Gastrocnemius medialis (tissue), 4 donors: ENCODE measurements at places on chromosomes 6 and 20. TPM values are rescaled to one million over a fixed set of nuclear protein-coding genes. Genes with fewer than 3 reads are reported as not detected.

- H3K4me1 ChIP-seq, result peaks cover 33% of the 10 kb centered on the region
- H3K4me3 ChIP-seq, result no peak overlapping the region
- no peak overlapping the region for H3K27ac ChIP-seq
- DNase-seq, result no peak
Observed at GRCh38 chr20:20020908-20021307, 3.7 kb downstream of the NAA20 start.

The ROS1 gene
- not detected for total RNA-seq

DNA sequence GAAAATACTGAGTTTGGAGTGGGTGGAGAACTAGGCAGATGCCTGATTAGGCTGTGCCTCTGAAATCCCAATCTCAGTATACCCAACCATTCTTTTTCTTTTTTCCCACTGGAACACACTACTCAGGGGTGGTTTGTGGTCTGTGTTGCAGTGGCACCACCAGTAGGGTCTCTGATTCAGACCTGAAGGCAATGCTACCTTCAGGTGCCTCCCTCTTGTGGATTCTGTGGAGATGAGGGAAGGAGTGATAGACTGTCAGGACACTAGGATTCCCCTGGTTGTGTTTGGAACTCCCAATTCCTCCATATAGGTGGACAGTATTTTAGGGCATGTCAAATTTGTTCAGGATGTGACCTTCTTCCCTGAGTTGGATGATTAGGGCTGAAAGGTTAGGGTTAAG, 47.4 kb upstream of the SYNCRIP start:
- no peak overlapping the region for H3K27ac ChIP-seq
- no peak for DNase-seq
- peaks cover 3% of the 10 kb centered on the region for H3K4me1 ChIP-seq
- H3K36me3 ChIP-seq, result no peaks in the 10 kb centered on the region
- no peak overlapping the region for H3K4me3 ChIP-seq

DNA sequence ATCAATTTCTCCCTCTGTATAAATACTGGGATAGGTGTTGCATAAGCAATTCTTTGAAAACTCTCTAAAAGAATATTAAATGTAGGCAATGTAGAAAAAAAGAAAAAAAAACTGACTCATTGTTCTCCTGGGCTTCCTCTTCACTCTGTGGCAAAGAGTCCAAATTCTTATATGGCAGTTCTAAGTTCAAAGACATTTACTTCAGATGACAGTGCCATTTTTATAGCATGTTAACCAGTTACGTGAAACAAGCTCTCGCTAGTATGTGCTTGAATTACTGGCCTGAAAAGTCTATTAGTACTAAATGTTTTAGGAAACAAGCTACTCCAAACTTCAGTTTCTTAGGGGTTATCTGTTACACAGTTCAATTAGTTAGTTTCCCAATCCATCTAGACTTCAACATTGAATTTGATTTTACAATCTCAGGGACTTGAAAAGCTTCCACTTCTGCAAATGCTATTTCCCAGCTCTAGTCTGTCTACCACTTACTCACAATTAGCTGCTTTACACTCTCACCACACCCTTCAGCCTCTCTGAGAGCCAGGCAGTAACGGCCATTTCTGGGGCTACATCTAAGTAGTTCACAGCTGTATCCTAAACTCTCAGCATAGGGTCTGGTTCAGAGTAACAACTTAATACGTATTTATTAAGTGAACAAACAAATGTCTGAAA, 100.4 kb downstream of the OGFRL1 start:
- H3K4me1 ChIP-seq, result peaks cover 83% of the 10 kb centered on the region
- no peak for DNase-seq
- H3K27me3 ChIP-seq, result no peaks in the 10 kb centered on the region
- H3K4me3 ChIP-seq, result no peak overlapping the region
- H3K27ac ChIP-seq, result peak overlapping the region; percentile 54

DNA sequence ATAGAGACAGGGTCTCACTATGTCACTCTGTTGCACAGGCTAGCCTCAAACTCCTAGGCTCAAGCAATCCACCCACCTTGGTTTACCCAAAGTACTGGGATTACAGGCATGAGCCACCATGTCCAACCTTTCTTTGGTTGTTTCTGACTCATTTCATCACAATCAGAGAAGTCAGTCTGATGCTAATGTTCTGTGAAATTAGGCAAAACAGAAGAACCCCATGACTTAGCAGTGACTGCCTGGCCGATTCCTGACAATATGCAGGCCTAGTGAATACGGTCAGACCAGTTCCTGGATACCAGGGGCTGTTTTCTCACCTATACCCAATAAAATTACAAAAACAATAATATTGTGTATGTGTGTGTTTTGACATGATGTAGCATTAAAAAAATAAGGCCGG, 58.8 kb upstream of the BTN3A2 start:
- H3K27me3 ChIP-seq, result no peaks in the 10 kb centered on the region
- no peak overlapping the region for H3K27ac ChIP-seq
- DNase-seq, result no peak
- no peaks in the 10 kb centered on the region for H3K36me3 ChIP-seq
- no peaks in the 10 kb centered on the region for H3K4me1 ChIP-seq

The CLVS2 gene
- 0.88 TPM for total RNA-seq

DNA sequence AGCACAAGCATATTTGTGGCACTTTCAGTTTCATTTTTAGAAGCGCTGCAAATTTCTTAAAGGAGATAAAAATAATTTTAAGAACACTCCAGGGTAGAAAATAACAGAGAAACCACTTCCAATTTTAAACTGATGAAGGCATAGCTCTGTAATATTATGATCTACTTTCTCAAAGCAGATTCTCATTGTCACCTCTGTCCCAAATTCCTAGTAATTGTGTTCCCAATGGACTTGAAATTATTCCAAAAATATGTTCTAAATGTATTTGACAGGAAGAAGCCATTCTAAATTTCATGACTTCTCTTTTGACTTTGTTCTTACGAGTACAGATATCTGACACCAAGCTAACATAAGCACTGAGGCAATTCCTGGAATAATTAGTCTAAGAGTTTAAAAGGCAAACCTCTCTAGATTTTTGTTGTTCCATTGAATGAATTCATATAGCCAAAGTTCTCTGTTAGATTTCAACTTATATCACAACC, 140.2 kb upstream of the CARMIL1 start:
- H3K36me3 ChIP-seq, result no peaks in the 10 kb centered on the region
- no peak for DNase-seq
- H3K4me3 ChIP-seq, result peak overlapping the region; percentile 56
- peak overlapping the region; percentile 82 for H3K27ac ChIP-seq
- no peaks in the 10 kb centered on the region for H3K27me3 ChIP-seq
- H3K4me1 ChIP-seq, result peaks cover 9% of the 10 kb centered on the region

- H3K27me3 ChIP-seq, result no peaks in the 10 kb centered on the region
- H3K4me3 ChIP-seq, result peak within 1 kb of the TSS; percentile 68
- no peaks in the 10 kb centered on the region for H3K36me3 ChIP-seq
Observed at GRCh38 chr6:26087284-26088115, at the start of gene HFE. Gene HFE, plus strand, starts transcription at chr6:26087429. Its CDS starts 12 bp downstream, at chr6:26087441.

The RRAGD gene
- 114 TPM for total RNA-seq

The TNFRSF21 gene
- 3.9 TPM for total RNA-seq

GRCh38 chr6:154594496-154595198, 84.2 kb upstream of the CNKSR3 start:
- no peaks in the 10 kb centered on the region for H3K4me1 ChIP-seq
- DNase-seq, result no peak
- no peaks in the 10 kb centered on the region for H3K27me3 ChIP-seq
- no peaks in the 10 kb centered on the region for H3K36me3 ChIP-seq
- H3K27ac ChIP-seq, result no peak overlapping the region
- no peak overlapping the region for H3K4me3 ChIP-seq

The RGS17 gene
- not detected for total RNA-seq

- H3K4me3 ChIP-seq, result peak overlapping the region; percentile 24
- peaks cover 22% of the 10 kb centered on the region for H3K4me1 ChIP-seq
- H3K27ac ChIP-seq, result no peak overlapping the region
- DNase-seq, result peak; percentile 27
- H3K36me3 ChIP-seq, result no peaks in the 10 kb centered on the region
Observed at GRCh38 chr20:14334306-14334930, 3.0 kb downstream of the FLRT3 start.

DNA sequence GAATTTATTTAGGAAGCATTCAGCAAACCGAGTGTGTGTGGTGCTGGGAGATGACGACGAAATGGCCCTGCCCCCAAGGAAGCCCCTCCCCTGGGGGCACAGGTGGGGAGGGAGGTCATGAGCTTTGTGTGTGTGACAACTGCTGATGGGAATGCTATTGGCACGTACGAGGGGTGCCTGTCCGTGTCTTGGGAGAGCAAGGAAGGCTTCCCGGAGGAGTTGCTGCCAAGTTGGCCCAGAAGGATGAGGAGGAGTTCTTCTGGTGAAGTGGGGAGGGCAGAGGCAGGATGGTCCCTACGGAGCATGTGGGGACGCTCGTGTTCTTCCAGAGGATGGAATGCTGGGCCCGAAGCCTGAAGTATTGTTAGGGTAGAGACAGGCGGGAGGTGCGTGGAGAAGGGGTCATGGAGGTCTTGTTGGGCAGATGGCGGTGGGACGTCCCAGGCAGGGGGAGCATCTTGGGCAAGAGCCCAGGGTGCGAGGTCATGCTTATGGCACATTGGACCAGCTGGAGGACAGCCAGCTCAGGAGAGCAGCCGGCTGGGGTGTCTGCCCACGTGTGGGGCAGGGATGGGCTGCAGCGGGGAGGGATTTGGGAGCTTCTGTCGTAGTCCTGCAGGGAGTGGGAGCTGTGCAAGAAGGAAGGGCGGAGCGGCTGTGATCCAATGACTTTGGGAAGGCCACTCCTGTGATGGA, 46.1 kb downstream of the SYNJ2 start:
- peak overlapping the region; percentile 67 for H3K27ac ChIP-seq
- no peaks in the 10 kb centered on the region for H3K36me3 ChIP-seq
- H3K27me3 ChIP-seq, result no peaks in the 10 kb centered on the region
- H3K4me1 ChIP-seq, result peaks cover 8% of the 10 kb centered on the region
- no peak overlapping the region for H3K4me3 ChIP-seq
- no peak for DNase-seq

The PRL gene
- total RNA-seq, result not detected

GRCh38 chr20:24842918-24843715, 106.0 kb upstream of the CST7 start:
- H3K4me3 ChIP-seq, result no peak overlapping the region
- DNase-seq, result no peak
- no peaks in the 10 kb centered on the region for H3K36me3 ChIP-seq
- no peaks in the 10 kb centered on the region for H3K4me1 ChIP-seq
- no peaks in the 10 kb centered on the region for H3K27me3 ChIP-seq

- H3K4me1 ChIP-seq, result no peaks in the 10 kb centered on the region
- H3K36me3 ChIP-seq, result no peaks in the 10 kb centered on the region
- H3K27me3 ChIP-seq, result no peaks in the 10 kb centered on the region
- no peak overlapping the region for H3K27ac ChIP-seq
- DNase-seq, result no peak
Observed at GRCh38 chr20:34334654-34335407, 28.2 kb upstream of the ITCH start.

GRCh38 chr6:136751522-136751956, 40.7 kb downstream of the MAP3K5 start:
- no peak for DNase-seq
- no peaks in the 10 kb centered on the region for H3K36me3 ChIP-seq
- H3K4me1 ChIP-seq, result peaks cover 9% of the 10 kb centered on the region
- H3K27ac ChIP-seq, result no peak overlapping the region

The GRIK2 gene
- 0.40 TPM for total RNA-seq

- peaks cover 92% of the 10 kb centered on the region for H3K27me3 ChIP-seq
- DNase-seq, result peak; percentile 17
- peaks cover 14% of the 10 kb centered on the region for H3K4me1 ChIP-seq
- H3K27ac ChIP-seq, result no peak within 1 kb of the TSS
- peak within 1 kb of the TSS; percentile 47 for H3K4me3 ChIP-seq
Observed at GRCh38 chr20:56628873-56629463, at the start of gene TFAP2C. Gene TFAP2C, plus strand, starts transcription at chr20:56629306. Its CDS starts 239 bp downstream, at chr20:56629545.

The ADAM33 gene
- total RNA-seq, result 3.2 TPM

DNA sequence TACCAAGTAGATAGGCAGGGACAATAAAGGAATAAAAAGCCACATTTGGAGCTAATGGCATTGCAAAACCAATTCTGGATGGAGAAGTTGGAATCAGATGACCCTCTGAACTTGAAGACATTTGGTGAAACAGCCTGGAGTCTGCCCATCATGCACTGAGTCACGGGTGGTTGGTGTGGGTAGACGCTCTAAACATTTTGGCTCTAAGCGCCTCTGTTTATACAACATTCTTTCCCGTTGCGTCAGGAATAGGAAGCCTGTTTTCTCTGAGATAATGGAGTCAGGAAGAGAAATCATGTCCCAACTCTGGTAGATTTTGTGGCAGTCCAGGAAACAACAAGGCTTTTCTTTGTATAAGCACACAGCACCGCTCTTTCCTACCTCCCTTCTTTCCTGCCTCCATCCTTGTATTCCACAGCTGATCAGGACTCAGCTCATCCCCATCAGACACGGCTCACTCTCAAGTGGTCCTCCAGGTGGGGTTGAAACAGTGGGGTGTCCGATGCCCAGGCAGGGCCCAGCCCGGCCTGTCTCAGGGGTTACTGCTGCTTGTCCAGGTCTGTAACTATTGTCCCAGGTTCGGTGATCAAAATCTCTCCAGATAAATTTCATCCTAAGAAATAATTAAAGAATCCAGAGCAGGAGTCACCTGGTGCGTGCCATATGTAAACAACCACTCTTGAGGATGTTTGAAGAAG, 12.1 kb upstream of the RAMACL start:
- peaks cover 35% of the 10 kb centered on the region for H3K4me1 ChIP-seq
- DNase-seq, result peak; percentile 46
- H3K27me3 ChIP-seq, result no peaks in the 10 kb centered on the region

DNA sequence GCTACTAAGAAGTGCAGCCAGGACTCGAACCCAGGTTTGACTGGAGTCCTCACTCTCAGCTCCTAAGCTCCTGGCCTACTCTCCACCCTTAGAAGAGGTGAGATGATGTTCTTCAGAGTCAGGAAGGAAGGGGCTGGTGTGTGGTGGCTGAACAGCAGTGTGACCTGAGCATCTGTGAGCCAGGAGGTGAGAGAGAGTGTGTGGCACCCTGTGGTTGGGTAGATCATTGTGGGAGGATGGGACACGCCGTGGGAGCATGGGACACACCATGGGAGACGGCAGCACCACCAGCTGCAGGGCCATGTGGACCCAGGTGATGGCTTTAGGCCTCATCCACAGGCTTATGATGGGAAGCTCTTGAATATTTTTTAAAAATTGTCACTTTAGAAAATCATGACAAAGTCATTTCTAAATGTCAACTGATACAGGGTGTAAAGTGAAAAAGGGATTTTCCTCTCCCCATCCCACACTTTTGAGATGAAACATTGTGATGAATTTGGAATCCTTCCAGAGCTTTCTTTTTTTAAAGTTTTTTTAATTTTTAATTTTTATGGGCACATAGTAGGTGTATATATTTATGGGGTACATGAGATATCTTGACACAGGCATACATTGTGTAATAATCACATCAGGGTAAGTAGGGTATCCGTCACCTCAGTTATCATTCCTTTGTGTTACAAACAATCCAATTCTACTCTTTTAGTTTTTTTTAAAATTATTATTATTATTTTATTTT, 31.6 kb downstream of the SRC start:
- no peak overlapping the region for H3K27ac ChIP-seq
- H3K4me3 ChIP-seq, result no peak overlapping the region
- no peak for DNase-seq
- no peaks in the 10 kb centered on the region for H3K27me3 ChIP-seq

The RAET1G gene
- not detected for total RNA-seq

The PTK6 gene
- not detected for total RNA-seq

- no peaks in the 10 kb centered on the region for H3K27me3 ChIP-seq
- H3K27ac ChIP-seq, result no peak overlapping the region
- DNase-seq, result no peak
- peaks cover 3% of the 10 kb centered on the region for H3K4me1 ChIP-seq
Observed at GRCh38 chr6:132669690-132670291, 10.8 kb upstream of the TAAR1 start.
